Stimulated activated CD8-positive, alpha-beta memory T cell treated with anti-CD3 and anti-CD28 coated beads, Interleukin-4, amount 100 ng/mL, for 4 hours (primary cell): ENCODE measurements at places on chromosomes 5 and 9.

GRCh38 chr9:36942891-36943290, 91.2 kb downstream of the PAX5 start:
- DNase-seq = no peak

- DNase-seq = no peak
Measured at GRCh38 chr5:167642779-167643517, 648.5 kb upstream of the WWC1 start.

DNA sequence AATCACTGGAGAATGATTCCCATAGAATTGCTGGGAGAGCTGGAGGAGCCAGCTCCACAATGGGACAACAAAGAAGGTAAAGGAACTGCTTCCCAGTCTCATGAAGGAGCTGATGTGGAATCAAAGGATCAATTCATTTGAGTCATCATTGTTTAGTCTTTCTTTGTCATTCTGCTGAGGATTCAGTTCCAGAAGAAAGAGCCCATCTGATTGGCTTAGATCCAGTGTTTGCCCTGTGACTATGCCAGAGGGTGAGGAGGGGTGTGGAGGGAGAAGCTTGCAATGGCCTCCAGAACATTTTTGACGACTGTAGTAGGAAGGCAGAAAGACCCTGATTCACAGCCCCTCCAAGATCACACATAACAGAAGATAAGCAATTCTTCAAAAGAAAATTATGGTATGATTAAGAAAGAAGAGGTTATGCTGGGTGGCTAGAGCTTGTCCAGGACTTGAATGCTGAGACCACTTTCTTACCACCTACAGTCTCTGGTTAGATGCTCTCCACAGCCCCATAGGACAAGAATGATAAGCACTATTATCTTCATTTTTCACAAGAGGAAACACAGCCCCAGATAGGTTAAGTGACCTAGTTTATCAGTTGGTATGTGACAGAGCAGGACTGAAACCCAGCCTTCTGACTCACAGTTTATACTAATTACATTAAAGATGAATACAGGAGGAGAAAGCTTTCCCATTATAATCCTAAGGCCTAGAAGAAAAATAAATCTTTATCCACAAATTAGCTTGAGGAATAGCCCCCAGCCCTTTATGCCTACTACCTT, 363.1 kb downstream of the PRELID2 start:
- no peak for DNase-seq

- no peak for DNase-seq
Measured at GRCh38 chr5:132480042-132480441, 10.5 kb downstream of the IRF1 start.

GRCh38 chr5:39650008-39650762, 225.4 kb upstream of the DAB2 start:
- DNase-seq = no peak

GRCh38 chr9:129887334-129888292, 52.4 kb downstream of the USP20 start:
- DNase-seq = no peak

DNA sequence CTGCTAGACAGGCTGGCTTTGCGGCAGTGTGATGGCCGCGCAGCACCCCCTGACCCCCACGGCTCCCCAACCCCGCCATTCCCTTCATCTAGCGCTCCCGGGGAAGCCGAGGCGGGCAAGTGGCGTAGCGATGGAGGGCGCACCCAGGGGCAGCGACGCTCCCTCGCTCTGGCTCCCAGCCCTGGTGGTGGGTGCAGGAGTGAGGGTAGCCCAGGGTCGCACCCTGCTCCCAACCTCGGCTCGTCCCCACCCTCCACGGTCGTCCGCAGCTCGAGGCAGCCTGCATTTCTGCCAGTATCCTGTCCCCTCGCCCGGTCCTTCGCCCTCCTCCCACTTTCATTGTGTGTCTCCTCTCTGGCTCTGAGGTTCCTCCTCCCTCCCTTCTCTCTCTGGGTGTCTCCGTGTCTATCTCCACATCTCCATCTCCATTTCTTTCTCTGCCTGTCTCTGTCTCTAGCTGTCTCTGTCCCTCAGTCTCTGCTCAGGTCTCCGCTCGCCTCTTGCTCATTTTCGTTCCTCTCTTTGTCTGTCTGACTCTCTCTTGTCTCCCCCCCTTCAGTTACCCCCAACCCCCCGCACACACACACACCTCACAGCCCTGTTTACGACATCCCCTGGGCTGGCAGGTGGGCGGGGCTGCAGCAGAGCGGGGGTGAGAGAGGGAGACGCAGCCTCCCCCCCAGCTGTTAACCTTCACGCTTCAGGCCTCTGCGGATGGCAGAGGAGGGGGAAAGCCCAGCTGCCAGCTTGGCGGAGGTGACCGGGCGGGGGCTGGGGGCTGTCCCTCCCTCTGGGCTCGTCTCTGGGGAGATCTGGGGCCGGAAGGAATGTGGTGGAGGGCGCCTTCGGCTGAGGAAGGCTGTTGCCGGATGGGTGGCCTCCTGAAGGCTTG, 48.7 kb upstream of the PSD2 start:
- peak; percentile 68 for DNase-seq

DNA sequence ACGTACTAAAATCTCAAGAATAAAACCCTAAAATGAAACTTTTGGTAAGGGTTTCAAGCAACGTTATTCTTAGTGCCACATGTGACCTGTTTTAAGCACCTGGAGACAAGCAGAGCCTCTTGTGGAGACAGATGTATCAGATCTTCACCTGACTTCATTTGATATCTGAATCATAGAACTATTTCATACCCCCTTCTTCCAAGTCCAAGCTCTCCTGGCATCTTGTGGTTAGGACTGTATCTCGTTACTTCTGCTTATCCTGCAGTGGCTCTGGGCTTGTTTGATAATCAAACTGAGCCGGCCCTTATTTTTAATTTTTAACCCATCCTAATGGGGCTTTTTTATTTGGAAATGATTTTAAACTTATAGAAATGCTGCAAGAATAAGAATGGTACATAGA, 11.1 kb upstream of the FSD1L start:
- DNase-seq = no peak

- DNase-seq = no peak
Measured at GRCh38 chr9:137128158-137128861, 10.6 kb upstream of the GRIN1 start.

GRCh38 chr5:55173687-55174230, 782 bp upstream of the CDC20B start:
- no peak for DNase-seq

DNA sequence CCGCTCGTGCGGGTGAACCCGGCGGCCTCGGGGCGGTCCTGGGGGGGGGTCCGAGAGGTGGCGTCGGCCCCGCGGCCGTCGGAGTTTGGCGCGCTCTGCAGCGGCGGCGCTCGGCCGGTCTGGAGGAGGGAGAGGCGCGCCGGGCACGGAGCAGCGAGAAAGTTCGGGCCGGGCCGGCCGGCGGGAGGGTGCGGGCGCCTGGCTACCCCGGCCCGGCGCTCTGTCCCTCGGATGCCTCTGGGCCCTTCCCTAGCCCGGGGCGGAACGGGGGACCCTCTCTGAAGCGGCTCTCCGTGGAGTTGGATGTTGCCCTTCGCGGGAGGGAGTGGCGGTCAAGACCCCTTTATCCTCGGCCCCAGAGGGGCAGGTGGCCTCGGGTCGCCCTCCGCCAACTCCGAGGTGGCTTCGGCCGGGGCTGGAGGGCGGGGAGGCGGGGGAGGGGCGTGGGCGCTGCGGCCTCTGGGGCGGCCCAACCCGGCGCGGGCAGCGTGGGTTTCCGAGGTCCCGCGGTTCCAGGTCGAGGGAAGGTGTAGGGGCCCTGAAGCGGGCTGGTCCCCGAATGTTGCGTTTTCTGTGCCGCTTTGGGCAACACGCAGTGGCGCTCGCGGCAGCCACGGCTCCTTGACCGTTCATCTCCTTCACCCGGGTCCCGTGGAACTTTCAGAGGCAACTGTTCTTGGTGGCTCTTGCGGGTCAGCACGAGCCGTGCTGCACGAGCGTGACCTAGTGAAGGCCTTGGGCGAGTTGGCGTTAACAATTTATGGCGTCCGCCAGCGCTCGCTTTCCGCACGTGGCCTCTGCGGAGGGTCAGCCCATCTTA, 290.5 kb downstream of the DOCK8 start:
- DNase-seq = no peak

DNA sequence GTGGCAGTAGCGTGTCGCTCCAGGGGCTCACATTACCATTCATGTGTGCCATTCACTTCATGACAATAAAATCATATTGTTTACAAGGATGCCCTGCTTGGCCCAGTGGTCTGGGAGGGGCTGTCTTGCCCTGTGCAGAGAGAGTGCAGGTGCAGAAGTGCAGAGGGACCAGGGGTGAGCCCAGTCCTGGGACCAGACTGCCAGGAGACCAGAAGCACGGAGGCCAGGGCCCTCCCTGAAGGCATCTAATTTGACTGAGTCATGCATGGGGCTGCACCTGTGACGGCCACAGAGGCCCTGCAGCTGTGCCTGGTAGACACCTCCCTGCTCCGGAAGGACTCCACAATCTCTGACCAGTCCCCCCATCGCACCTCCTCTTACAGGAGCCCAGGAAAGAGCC, 164.4 kb upstream of the FOXD4L5 start:
- no peak for DNase-seq
